H1 (cell line): ENCODE measurements at places on chromosomes 7 and 10. TPM values are rescaled to one million over a fixed set of nuclear protein-coding genes. Genes with fewer than 3 reads are reported as not detected.

EIF5AL1 gene
- total RNA-seq, result 1.7 and 2.0 TPM in 2 replicates

ZNF727 gene
- total RNA-seq, result not detected in 2 replicates

ZP3 gene
- 1.4 and 1.5 TPM in 2 replicates for total RNA-seq

AEBP1 gene
- 39.4 and 41.2 TPM in 2 replicates for total RNA-seq

MAPK8 gene
- 70.7 and 71.3 TPM in 2 replicates for total RNA-seq

OPN1SW gene
- total RNA-seq, result not detected in 2 replicates

CYP3A4 gene
- not detected in 2 replicates for total RNA-seq

LANCL2 gene
- 9.2 and 11.4 TPM in 2 replicates for total RNA-seq

MYOF gene
- 2.3 and 3.2 TPM in 2 replicates for total RNA-seq

MMP21 gene
- total RNA-seq, result not detected in 2 replicates

ATP6V0A4 gene
- total RNA-seq, result 0.47 and 0.78 TPM in 2 replicates

DNA sequence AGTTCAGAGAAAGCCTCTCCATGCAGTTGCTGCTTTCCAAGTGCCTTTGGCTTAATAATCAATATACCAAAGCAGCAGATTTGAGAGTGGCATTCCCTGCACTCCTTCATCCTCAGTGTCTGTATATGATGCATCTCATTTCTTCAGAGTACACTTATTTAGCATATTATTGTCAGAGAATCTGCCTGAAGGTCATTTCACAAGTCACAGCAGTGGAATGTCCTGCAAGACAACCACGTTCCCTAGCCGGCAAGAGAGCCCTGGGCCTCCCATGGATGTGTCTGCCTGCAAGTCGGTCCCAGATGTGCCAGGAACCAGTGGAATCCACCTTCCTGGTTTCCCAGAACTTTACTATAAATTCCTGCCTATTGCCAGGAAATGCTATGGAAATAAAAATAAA is 289.4 kb upstream of the IGFBP3 start:
- no peaks in the 10 kb centered on the region for H3K27me3 ChIP-seq
- no peaks in the 10 kb centered on the region for H3K4me1 ChIP-seq
- no peak for DNase-seq
- H3K36me3 ChIP-seq, result no peaks in the 10 kb centered on the region
- H3K4me3 ChIP-seq, result no peak overlapping the region

GRCh38 chr10:92880233-92880861 is 32.0 kb downstream of the EXOC6 start:
- H3K36me3 ChIP-seq, result no peaks in the 10 kb centered on the region
- H3K4me1 ChIP-seq, result no peaks in the 10 kb centered on the region
- no peak for DNase-seq
- H3K27ac ChIP-seq, result no peak overlapping the region
- no peak overlapping the region for H3K4me3 ChIP-seq

GRCh38 chr7:1164436-1164835 is 4.4 kb upstream of the ZFAND2A start:
- H3K4me1 ChIP-seq, result no peaks in the 10 kb centered on the region
- H3K4me3 ChIP-seq, result no peak overlapping the region
- no peaks in the 10 kb centered on the region for H3K27me3 ChIP-seq
- DNase-seq, result no peak
- no peaks in the 10 kb centered on the region for H3K36me3 ChIP-seq

DNA sequence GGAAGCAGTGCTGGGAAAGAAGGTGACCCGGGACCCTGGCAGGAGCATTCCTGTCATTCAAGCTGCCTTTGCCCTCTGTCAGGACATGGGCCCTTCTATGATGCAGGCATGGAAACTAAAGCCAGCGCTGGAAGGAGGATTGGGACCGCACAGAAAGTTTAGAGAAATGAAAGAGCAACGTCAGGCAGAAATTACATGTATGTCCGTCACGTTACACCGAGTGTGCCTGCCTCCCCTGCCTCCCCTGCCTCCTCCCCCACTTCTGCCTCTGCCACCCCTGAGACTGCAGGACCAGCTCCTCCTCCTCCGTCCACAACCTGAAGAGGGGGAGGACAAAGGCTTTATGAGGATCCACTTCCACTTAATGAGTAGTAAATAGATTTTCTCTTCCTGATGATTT is 13.9 kb upstream of the PWWP2B start:
- no peak overlapping the region for H3K4me3 ChIP-seq
- H3K4me1 ChIP-seq, result no peaks in the 10 kb centered on the region
- no peaks in the 10 kb centered on the region for H3K27me3 ChIP-seq

DNA sequence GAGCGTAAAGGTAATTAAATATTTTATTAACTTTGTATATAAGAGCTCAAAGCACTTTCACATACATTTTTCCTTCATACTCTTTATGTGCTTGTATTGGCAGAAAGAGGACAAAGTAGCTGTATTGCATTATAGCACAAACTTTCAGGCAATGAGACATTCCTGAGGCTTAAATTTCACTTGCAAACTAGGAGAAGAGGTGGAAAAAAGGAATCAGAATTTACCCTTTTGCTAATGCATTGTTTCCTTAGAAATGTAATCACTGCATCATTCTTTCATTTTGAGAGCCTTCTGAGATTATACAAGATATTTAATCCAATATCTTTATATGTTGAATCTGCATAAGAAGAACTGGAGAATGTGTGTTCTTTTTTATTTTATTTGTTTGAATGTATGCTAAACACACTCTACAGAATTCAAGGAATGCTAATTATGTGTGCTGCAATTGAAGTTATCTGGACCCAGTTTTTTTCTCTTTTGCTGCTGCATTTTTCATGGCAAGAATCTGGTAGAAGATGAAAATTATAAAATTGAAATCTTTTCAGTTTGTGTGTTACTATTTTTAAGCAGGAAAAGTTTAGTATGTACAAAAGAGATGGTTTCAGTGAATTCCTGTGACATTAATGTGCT is 185.1 kb downstream of the NXPH1 start:
- no peaks in the 10 kb centered on the region for H3K36me3 ChIP-seq
- H3K4me3 ChIP-seq, result no peak overlapping the region
- peaks cover 10% of the 10 kb centered on the region; the same call in 1 of the 2 replicates for H3K4me1 ChIP-seq
- no peak overlapping the region for H3K27ac ChIP-seq
- no peaks in the 10 kb centered on the region for H3K27me3 ChIP-seq

- H3K4me1 ChIP-seq, result no peaks in the 10 kb centered on the region
- H3K36me3 ChIP-seq, result no peaks in the 10 kb centered on the region
- DNase-seq, result no peak
- H3K4me3 ChIP-seq, result no peak overlapping the region
- H3K27me3 ChIP-seq, result no peaks in the 10 kb centered on the region
Measured at GRCh38 chr10:113504423-113504822, 48.4 kb upstream of the HABP2 start.

DNA sequence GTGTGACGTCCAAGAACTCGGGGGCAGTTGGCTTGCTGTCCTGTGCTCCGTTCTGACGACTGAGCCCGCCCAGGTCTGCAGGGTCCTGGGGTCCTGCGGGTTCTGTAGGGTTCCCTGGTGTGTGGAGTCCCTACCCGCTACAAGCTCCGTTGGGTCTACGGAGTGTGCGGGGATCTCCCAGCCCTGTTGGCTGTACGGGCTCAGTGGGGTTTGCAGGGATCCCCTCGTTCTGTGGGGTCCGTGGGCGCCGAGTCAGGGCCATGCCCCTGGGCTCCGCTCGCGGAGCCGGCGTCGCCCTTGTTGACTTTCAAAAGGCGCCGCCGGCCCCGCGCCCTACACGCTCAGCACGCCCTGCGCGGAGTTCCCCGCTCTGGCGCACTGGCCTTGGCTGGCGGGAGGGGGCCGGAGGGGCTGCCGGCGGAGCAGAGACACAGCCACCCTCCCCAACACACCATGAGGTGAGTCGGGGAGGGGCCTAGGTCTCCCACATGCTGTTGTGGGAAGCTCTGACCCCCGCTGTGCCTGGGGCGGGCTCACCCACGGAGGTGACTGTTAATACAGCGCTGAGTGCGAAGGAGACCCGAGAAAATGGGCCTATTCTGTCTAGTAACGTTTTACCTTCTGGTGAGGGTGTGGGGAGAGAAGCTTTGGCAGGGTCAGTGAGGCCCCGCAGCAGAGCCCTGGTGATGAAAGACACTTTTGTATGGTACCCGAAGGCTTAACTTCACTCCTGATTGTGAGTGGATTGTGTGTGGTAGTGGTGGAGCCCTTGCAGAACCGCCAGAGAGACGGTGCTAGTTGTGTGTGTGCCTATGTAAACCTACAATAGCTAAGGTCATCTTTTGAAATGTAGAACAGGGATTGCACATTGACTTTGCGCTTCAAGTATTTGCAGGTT is 8.1 kb downstream of the TASOR2 start:
- DNase-seq, result peak; percentile 78
- H3K4me3 ChIP-seq, result peak overlapping the region; percentile 53
- peaks cover 4% of the 10 kb centered on the region for H3K4me1 ChIP-seq
- H3K27ac ChIP-seq, result no peak overlapping the region

- H3K27me3 ChIP-seq, result no peaks in the 10 kb centered on the region
- H3K4me1 ChIP-seq, result peaks cover 5% of the 10 kb centered on the region
- H3K4me3 ChIP-seq, result no peak overlapping the region
- no peak overlapping the region for H3K27ac ChIP-seq
- no peaks in the 10 kb centered on the region for H3K36me3 ChIP-seq
Measured at GRCh38 chr7:104795616-104796398, 218.2 kb upstream of the KMT2E start.

DNA sequence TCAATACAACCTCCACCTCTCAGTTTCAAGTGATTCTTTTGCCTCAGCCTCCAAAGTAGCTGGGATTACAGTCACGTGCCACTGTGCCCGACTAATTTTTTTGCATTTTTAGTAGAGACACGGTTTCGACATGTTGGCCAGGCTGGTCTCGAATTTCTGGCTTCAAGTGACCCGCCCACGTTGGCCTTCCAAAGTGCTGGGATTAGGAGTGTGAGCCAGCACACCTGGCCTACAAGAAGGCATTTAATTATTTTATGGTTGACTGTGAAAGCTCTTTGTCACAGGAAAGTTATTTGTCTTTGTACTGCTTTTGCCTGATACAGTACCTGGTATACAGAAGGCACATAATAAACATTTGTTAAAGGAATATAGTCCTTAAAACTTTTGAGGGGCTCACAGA is 12.9 kb downstream of the MYOZ1 start:
- H3K4me3 ChIP-seq, result no peak overlapping the region
- H3K27ac ChIP-seq, result no peak overlapping the region
- H3K27me3 ChIP-seq, result no peaks in the 10 kb centered on the region
- no peaks in the 10 kb centered on the region for H3K36me3 ChIP-seq
- H3K4me1 ChIP-seq, result no peaks in the 10 kb centered on the region; the same call in 1 of the 2 replicates

DNA sequence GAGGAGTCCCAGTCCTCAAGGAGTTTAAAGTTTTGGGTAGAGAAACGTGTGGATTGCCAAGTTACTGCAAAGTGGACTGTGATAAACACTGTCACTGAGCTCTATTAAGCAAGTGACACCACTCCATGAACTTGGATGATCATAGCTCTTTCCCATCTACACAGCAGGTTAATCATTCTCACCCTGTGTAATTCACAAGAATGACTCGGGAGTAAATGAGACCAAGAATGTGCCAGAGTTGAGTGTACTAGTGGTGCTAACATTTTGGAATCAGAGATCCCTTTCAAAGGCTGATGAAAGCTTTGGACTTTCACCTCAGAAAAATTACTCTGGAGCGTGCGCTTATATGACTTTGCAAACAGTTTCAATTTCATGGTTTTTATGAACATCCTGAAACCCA is 80.8 kb downstream of the RBM20 start:
- H3K27ac ChIP-seq, result no peak overlapping the region
- no peaks in the 10 kb centered on the region for H3K36me3 ChIP-seq
- H3K27me3 ChIP-seq, result no peaks in the 10 kb centered on the region
- no peak for DNase-seq
- H3K4me1 ChIP-seq, result no peaks in the 10 kb centered on the region

GRCh38 chr7:156667110-156667426 is 26.5 kb downstream of the RNF32 start:
- no peak overlapping the region for H3K27ac ChIP-seq
- peaks cover 9% of the 10 kb centered on the region for H3K4me1 ChIP-seq
- no peaks in the 10 kb centered on the region for H3K36me3 ChIP-seq
- no peaks in the 10 kb centered on the region for H3K27me3 ChIP-seq
- DNase-seq, result no peak

DNA sequence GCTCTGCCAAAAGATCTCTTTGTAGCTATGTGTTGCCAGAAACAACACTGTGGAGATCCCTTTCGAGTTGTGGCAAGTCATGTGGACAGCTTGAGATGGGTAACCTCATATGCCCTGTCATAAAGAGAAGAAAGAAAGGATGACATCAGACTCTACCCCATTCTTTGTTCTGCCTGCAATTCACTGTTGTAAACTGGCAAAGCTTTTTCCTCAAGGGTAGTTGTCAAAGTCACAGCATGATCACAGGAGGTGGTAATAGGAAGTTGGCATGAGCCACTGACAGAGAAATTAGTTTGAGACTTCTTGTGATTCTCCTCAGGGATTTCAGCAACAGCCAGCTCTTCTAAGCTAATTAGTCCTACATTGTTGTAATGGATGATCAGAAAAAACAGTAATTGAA is 19.4 kb upstream of the MINDY3 start:
- H3K27me3 ChIP-seq, result no peaks in the 10 kb centered on the region
- peaks cover 2% of the 10 kb centered on the region for H3K4me1 ChIP-seq
- H3K36me3 ChIP-seq, result no peaks in the 10 kb centered on the region
- H3K27ac ChIP-seq, result no peak overlapping the region

DNA sequence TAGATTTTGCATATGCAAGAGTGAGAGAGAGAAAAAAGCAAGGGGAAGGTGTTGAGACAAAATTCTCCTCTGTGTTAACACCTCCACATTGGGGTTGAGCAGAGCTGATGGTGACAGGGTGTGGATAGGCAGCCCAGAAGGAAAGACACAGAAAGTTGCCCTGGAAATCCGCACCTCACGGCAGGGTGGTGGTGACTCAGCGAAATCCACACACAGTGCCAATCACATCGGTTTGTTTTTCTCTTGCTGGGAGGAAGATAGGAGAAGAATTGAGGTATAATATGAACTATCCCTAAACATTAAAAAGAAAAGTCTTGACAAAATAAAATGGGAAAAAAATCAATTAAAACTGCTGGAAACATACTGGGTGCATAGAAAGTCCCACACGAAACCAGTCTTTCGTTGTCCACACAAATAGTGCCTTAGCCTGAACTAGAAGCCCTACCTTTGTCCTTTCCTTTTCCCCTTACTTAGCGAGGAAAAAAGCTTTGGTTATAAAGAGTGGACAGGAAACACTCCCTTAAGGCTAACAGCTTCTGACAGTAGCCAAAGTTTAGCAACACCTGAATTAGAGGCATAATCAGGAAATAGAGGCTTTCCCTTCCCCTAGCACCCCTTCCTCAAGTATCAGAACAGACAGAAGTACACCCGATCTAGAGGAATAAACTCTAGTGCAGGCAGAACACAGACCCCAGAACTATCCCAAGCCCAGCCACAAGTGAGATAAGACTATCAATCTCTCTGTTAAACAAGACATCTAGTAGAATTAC is 39.2 kb upstream of the DNAJC1 start:
- no peaks in the 10 kb centered on the region for H3K36me3 ChIP-seq
- H3K27ac ChIP-seq, result no peak overlapping the region
- no peak for DNase-seq
- H3K27me3 ChIP-seq, result no peaks in the 10 kb centered on the region

- no peak overlapping the region for H3K4me3 ChIP-seq
- no peaks in the 10 kb centered on the region for H3K27me3 ChIP-seq
- H3K4me1 ChIP-seq, result peaks cover 7% of the 10 kb centered on the region
- H3K36me3 ChIP-seq, result no peaks in the 10 kb centered on the region
- H3K27ac ChIP-seq, result no peak overlapping the region
Measured at GRCh38 chr10:122474131-122474818, 12.9 kb downstream of the HTRA1 start.
